Activated CD4-positive, alpha-beta memory T cell treated with anti-CD3 and anti-CD28 coated beads, Interleukin-2, amount 10 ng/mL, durations not matched to agents 7 days and 5 days (primary cell): ENCODE measurements at places on chromosomes 16 and 17. TPM values are rescaled to one million over a fixed set of nuclear protein-coding genes. Genes with fewer than 3 reads are reported as not detected.

MPP2 gene
- total RNA-seq, result 0.48 TPM

CIBAR2 gene
- not detected for total RNA-seq

PIMREG gene
- 21.2 TPM for total RNA-seq

ALOX15 gene
- total RNA-seq, result not detected

GRCh38 chr17:82092995-82093751 lies 4.9 kb downstream of the FASN start:
- DNase-seq, result no peak

DNA sequence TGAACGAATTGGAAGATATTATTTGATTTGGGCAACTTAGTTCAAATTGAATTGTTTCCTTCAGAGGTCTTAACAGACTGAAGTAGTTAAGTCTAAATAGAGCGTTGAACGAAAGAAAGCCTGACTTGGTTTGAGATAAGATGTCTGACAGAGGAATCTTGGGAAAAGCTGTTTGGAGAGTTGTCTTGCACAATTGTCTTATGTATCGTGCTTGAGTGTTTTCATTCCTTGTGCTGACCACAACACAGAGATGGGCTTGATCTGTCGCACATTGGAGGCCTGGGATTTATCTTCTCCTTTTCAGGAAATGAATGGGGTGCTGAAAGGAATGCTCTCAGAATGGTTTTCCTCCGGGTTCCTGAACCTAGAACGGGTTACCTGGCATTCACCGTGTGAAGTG lies 7.8 kb downstream of the MLYCD start:
- DNase-seq, result no peak

- no peak for DNase-seq
Observed at GRCh38 chr17:11082559-11082958, 158.5 kb upstream of the SHISA6 start.

GRCh38 chr16:85888405-85889331 lies 10.3 kb upstream of the IRF8 start:
- DNase-seq, result no peak

- DNase-seq, result no peak
Observed at GRCh38 chr16:30691907-30692306, 7.1 kb upstream of the SRCAP start.

GRCh38 chr16:12260647-12261262 lies 284.2 kb downstream of the SNX29 start:
- DNase-seq, result no peak

GRCh38 chr16:30187971-30188561 lies 4.7 kb downstream of the CORO1A start:
- no peak for DNase-seq

DNA sequence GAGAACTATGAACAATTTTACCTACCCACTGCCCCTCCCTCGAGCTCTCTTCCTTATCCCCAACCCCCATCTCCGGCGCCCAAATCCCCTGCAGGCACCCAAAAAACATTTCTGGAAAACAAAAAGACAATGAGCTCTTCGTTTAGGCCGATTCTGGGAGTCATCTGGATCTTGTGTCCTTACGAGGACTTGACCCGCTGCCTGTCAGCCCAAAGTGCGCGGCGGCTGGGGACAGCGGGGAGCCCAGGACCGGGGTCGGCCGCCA lies 524 bp downstream of the STRADA start:
- no peak for DNase-seq
